Karpas-422 (cell line): ENCODE measurements at places on chromosomes 2 and 18. TPM values are rescaled to one million over a fixed set of nuclear protein-coding genes. Genes with fewer than 3 reads are reported as not detected.

Gene CNGA3
- total RNA-seq: 0.07 TPM in 1 of 2 replicates, not detected in the other

Gene DNAH7
- total RNA-seq: 0.14 and 0.82 TPM in 2 replicates

Gene ANKRD62
- not detected in 2 replicates for total RNA-seq

Gene RBM43
- total RNA-seq: 3.7 and 4.5 TPM in 2 replicates

Gene RAPGEF4
- total RNA-seq: 0.47 and 0.97 TPM in 2 replicates

Gene UGT1A9
- total RNA-seq: not detected in 2 replicates

Gene LCT
- 0.14 and 0.19 TPM in 2 replicates for total RNA-seq

Gene SCN7A
- total RNA-seq: not detected in 2 replicates

Gene KRCC1
- 42.5 and 63.6 TPM in 2 replicates for total RNA-seq

Gene RAB6C
- 0.52 and 1.5 TPM in 2 replicates for total RNA-seq

Gene REG1A
- not detected in 2 replicates for total RNA-seq
